Activated effector memory CD4-positive, alpha-beta T cell treated with Interleukin-2 at 50 U/mL for 16 hours (primary cell): ENCODE measurements at places on chromosomes 1 and 21.

DNA sequence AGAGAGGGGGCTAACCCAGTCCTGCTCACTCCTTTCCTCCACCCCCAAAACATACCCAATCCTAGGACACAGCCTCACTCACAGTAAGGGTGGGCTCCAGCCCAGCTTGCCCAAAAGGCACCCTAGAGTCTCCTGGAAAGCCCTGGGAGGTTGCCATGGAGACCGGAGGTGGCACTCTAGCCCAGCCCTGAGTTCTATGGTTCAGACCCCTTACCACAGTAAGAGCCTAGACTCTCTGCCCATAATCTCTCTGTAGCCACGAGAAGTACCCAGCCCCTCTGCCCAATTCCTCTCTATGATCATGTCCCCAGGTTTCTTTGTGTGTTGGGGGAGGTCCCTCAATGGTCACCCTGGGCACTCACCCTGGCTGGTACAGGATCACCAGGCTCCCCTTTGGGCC, 14.4 kb downstream of the COL16A1 start:
- no peak for DNase-seq

DNA sequence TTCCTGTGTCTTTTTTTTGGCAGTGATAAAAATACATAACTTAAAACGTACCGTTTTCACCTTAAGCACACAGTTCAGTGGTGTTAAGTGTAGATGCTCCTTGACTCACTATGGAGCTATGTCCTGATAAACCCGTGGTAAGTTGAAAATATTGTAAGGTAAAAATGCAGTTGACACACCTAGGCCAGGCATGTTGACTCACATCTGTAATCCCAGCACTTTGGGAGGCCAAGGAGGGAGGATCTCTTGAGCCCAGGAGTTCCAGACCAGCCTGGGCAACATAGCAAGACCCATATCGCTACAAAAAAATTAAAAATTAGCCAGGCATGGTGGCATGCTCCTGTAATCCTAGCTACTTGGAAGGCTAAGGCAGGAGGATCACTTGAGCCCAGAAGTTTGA, 73.6 kb upstream of the COG2 start:
- no peak for DNase-seq

- DNase-seq, result no peak
Observed at GRCh38 chr1:44848456-44849181, 5.6 kb upstream of the PTCH2 start.

- DNase-seq, result peak; percentile 10
Observed at GRCh38 chr1:207454046-207454964, at the start of gene CR2. TSS of gene CR2 (plus strand) at chr1:207454328. CDS start at chr1:207454419, 91 bp downstream.

DNA sequence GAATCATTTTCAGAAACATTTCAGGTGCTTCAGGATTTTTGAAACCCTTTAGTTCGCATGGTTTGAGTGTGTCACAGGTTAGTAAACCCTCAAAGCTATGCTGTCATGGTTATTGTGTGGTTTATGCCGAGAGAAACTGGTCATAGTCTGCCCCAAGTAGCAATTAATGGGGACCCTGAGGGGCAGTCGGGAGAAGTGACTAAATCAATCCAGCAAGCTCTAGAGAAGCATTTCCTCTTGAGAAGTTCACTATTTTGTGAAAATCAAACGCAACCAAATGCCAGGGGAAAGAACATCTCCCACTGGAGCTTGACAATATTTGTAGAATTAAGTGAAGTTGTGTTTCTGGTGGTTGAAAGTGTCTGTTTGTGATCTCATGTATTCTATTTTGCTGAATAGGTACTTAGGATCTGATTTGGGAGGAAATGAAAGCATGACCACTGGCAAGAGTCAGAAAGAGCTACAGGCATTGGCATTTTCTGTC, 63.0 kb upstream of the BACH1 start:
- no peak for DNase-seq

DNA sequence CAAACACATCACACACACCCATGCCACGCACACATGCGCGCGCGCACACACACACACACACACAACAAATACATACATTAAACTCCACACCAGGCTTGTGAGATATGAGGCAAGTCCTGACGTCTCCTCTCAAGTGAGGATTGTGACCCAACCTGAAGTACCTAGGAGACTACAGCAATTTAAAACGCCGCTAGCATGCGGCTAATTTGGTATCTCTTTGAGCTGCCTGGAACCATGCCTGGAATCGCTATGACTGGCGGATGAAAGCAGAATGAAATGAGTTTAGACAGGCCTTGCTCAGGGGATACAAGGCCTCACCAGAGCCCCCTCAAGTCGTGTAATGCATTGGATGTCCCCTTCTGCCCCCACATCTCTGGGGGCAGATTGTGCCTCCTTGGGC, 1.6 kb upstream of the RAB7B start:
- DNase-seq, result no peak

GRCh38 chr1:22553104-22553880, 10.0 kb upstream of the EPHA8 start:
- DNase-seq, result no peak
